GM12878 (cell line): ENCODE measurements at places on chromosomes 13 and 19.
A peak's percentile ranks its signal among the peaks of the same experiment; 100 is the strongest.

- no peaks in the 10 kb centered on the region for H3K36me3 ChIP-seq
- DNase-seq: no peak
- H3K27me3 ChIP-seq: no peaks in the 10 kb centered on the region
These were observed 22.7 kb downstream of the FAM187B start for GRCh38 chr19:35205733-35206323.

DNA sequence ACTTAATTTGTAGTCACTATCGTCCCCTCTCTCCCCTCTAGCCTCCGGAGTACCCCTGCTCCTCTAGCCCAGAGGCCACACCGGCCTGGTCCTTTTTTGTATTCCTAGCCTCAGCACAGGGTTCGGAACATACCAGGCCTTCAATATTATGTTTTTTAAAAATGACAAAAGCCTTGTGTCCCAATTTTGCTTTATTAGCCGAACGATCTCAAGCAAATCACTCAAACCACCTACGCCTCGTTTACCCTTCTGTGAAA, 463 bp upstream of the POMP start:
- no peak for DNase-seq
- 0 out of 2 replicates have a peak, but pooled peaks cover 4% of the 10 kb centered on the region for H3K4me1 ChIP-seq
- H3K4me3 ChIP-seq: peak overlapping the region; percentile 80
- H3K27me3 ChIP-seq: no peaks in the 10 kb centered on the region

- no peak overlapping the region for H3K4me3 ChIP-seq
- no peak for DNase-seq
- no peak overlapping the region for H3K27ac ChIP-seq
- 0 out of 2 replicates have a peak, but pooled peaks cover 3% of the 10 kb centered on the region for H3K36me3 ChIP-seq
These were observed 23.5 kb upstream of the SIGLEC11 start for GRCh38 chr19:49984491-49984890.

- no peaks in the 10 kb centered on the region for H3K4me1 ChIP-seq
- no peak overlapping the region for H3K27ac ChIP-seq
- no peaks in the 10 kb centered on the region for H3K36me3 ChIP-seq
- H3K27me3 ChIP-seq: no peaks in the 10 kb centered on the region
- H3K4me3 ChIP-seq: no peak overlapping the region
These were observed 1305.2 kb upstream of the PCDH9 start for GRCh38 chr13:68535329-68535728.

DNA sequence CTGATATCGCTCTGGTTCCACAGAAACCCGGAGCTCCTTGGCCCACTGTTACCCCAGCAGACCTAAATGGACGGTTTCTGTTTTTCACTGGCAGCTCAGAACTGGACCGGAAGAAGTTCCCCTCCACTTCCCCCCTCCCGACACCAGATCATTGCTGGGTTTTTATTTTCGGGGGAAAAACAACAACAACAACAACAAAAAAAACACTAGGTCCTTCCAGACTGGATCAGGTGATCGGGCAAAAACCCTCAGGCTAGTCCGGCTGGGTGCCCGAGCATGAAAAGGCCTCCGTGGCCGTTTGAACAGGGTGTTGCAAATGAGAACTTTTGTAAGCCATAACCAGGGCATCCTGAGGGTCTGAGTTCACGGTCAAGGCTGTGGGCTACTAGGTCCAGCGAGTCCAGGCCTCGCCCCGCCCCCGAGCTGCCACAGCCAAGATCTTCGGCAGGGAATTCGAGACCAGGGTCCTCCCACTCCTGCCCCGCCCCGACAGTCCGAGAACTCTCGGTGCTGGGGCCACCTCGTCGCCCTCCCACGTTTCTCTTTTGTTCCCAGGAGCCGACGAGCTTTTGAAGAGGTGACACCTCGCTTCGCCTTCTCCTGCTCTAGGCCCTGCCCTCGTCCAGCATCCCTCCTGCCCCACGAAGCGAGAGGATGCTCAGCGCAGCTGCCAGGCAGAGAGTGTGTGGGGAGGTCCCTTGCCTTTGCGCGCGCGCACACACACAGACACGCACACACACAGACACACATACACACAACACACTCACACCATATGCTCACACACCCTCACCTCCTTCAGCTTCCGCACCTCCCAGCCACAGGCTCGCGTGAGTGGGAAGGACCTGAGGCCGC, 8.8 kb downstream of the ZIC2 start:
- no peak overlapping the region for H3K4me3 ChIP-seq
- peaks cover 13% of the 10 kb centered on the region for H3K27me3 ChIP-seq
- H3K27ac ChIP-seq: no peak overlapping the region
- no peaks in the 10 kb centered on the region for H3K4me1 ChIP-seq
- H3K36me3 ChIP-seq: no peaks in the 10 kb centered on the region
- no peak for DNase-seq
